Stimulated activated CD4-positive, alpha-beta T cell treated with anti-CD3 and anti-CD28 coated beads, TNF-alpha, amount 100 ng/mL, for 1 hour (primary cell): ENCODE measurements at places on chromosomes 1 and 21.
A peak's percentile ranks its signal among the peaks of the same experiment; 100 is the strongest.

GRCh38 chr1:217718873-217719272, 87.7 kb downstream of the SPATA17 start:
- DNase-seq, result no peak

DNA sequence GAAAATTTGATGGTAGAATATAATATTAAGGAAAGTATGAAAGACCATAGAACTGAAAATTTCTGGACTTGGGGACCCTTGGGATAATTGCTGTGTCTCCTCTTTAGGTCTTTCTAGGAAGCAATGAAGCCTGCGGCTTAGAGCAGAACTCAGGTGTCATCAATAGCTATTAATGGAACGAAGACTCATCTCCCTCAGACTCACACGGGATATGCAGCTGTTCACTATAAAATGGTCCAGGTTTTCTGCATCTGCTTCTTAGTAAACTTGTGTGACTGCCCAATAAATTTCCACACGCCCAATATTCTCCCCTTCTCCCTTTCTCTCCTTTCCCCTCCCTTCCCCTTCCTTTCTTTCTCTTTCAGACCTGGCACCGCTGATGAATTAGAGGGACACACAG, 392.5 kb downstream of the HLX start:
- DNase-seq, result no peak

DNA sequence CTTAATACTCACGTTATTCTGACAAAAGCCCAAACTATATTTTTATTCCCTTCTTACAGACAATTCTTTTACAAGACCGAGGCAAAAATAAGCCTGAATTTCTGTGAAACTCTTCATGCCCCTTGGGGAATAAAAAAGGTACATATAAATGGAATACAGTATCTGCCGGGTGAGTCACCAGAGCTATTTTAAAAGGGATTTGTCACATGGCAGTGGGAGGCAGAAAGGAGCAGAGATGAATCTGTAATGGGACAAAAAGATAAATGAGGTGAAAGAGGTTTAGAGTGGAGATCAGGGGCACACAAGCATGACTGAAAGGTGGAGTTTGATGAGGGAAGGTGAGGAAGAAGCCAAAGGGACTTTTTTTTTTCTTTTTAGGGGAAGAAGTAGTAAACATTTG, 8.8 kb downstream of the XCL1 start:
- no peak for DNase-seq

DNA sequence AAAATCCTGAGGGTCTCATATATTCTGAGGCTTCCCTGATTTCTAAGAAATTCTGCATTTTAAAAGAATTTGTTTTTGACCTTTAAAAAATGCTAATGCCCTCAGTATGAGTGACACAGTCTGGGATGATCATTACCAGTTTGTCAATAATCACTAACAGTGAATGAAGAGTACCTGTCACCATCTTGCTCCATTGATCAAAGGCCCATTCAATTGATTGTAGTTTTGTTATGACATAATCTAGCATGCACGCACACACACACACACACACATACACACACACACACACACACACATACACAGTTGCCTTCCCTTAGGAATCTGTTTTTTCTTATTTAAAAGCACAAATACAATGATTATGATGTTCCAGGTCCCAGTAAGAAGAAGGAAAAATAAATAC, 250.4 kb downstream of the NFIA start:
- DNase-seq, result no peak

GRCh38 chr1:41557751-41558455, 73.4 kb upstream of the EDN2 start:
- DNase-seq, result no peak

DNA sequence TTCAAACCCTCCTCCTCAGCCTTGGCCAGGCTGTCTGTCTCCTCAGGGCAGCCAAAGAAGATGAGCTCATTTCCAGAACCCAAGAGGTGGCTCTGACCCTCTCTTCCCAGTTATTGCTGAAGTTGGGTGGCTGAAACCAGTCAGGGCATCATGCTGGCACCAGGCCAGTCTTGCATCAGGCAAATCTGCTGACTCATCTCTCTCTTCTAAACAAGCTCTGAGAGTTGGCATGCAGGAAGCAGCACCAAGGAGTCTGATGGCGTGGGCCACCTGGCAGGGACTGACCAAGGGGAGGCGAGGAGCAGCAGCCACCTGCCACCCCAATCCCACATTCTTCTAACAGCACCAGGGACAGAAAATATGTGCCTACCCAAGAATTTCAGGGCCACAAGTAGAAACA, 104.8 kb upstream of the ATP1A1 start:
- DNase-seq, result no peak

GRCh38 chr1:43427524-43427923, 26.2 kb downstream of the HYI start:
- DNase-seq, result no peak

DNA sequence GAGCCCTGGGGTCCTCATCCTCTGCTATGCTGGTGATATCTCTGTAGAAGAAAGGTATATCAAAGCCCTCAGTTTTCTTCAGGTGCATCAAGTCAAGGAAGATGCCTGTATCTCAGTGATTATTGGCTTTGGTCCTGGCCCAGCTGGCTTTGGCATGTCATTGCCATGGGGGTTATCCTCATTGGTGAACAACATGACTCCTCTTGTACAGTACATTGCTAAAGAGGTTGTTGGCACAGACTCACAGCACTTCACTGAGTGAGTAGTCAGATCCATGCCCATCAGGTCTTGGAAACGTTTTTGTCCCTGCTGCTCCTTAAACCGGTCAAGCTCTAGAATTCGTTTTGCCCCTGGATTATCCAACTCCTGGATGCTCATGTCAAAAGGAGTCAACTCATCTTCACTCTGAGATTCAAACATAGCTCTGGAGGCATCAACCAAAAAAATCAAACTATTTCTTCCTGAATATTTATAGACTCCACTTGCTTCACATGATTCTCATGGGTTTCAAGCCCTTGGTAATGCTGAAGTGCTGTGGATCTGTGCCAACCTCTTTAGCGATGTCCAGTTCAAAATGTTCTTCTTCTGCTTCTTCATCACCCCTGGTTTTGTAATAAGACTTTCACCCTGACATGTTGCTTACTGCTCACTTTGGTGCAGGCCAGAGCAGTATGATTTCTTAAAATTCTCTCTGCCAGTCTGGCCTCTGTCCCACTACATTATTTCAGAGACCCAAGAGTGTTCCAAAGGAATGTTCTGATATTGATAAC, 43.0 kb upstream of the RAB3GAP2 start:
- DNase-seq, result no peak

DNA sequence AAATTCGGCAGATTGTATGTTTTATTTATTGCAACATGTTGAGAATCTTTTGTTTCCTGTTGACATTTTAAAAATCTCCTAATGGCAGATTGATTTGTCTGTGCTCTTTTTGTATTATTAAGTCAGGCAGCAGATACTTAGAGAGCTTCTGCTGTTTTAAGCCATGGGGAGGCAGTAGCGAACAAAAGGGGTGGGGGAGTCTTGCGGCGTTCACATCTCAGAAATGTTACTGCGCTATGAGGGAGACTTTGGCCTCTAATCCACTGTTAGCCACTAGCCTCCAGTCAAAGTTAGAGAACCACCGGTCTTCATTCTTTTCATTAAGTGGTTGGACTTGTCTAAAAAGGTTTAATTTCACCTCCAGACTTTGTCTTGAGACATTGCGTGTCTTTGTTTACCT, 93.6 kb downstream of the DYRK1A start:
- DNase-seq, result no peak

DNA sequence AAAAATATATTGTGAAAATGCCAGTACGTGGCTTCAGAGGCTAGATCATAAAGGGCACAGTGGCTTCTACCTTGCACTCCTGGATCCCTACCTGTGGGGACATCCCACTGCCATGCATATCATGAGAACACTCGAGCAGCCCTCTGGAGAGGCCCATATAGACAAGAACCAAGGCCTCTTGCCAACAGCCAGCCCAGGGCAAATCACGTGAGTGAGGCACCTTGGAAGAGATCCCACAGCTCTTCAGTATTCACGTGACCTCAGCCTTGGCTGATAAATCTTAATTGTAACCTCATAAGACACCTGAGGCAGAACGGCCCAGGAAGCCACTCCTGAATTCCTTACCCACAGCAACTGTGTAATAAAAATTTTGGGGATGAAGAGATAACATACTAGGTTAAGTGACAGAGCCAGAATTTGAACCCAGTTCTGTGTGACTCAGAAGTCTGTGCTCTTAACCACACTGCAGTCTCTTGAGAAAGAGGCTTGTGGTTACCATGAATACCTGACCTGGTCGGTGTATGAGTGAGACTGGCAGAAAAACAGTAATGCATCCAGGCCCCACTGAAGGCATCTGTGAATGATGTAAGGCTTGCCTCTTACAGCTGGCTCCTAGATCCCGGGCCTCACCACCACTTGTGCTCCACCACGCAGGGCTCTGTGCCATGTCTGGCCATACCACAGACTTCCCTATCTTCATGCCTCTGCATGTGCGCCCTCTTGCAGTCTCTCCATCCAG, 6.9 kb upstream of the A3GALT2 start:
- DNase-seq, result no peak

GRCh38 chr21:38879912-38880576, 74.3 kb downstream of the ETS2 start:
- no peak for DNase-seq

GRCh38 chr1:203512848-203513584, 19.1 kb downstream of the OPTC start:
- peak; percentile 9 for DNase-seq

- no peak for DNase-seq
These were observed 21.6 kb upstream of the POFUT2 start for GRCh38 chr21:45309069-45309986.

DNA sequence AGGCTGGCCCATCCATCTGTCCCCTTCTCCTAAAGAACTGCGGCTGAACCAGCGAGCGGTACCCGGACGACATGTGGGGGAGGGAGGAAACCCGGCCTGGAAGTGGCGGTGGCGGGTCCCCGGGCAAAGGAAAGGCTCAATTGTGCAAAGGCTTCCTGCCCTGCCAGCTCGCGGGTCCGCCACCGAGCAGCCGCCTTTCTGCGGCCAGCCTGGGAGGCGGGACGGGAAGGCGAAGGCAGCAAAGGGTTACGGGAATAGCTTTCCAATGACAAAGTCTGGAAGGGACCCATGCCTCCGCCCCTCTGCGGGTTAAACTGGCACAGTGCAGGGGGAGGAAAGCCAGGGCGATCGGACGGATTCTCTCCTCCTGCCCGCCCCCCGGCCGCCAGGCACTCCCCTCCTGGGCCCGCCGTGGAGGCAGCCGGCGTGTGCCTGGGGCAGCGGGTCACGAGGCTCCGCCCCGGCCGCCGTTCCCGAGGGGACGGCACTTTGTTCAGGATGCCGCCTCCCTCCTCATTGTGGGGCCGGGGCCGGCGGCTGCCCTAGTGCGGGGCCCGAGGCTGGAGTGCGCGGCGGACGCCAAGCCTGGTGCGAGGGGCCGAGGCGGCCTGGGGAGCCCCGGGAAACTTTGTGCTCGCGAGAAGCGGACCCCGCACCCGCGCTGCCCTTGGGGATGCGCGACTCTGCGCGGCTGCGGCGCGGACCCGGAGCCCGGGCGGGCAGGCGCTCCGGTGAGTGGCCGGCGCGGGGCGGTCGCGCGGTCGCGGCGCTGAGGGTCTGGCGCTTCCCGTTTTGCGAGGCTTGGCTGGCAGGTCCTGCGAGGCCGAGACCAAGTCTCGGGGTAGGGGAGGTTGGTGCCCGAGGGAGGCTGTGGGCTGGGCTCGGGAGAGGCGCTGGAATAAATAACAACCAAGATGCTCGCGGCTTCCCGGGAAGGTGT, at the start of gene NAV1:
Gene NAV1, plus strand, starts transcription at position 516 of the 940 bp plus-strand sequence. CDS start 83,758 bp downstream, outside the sequence.
- DNase-seq, result no peak

DNA sequence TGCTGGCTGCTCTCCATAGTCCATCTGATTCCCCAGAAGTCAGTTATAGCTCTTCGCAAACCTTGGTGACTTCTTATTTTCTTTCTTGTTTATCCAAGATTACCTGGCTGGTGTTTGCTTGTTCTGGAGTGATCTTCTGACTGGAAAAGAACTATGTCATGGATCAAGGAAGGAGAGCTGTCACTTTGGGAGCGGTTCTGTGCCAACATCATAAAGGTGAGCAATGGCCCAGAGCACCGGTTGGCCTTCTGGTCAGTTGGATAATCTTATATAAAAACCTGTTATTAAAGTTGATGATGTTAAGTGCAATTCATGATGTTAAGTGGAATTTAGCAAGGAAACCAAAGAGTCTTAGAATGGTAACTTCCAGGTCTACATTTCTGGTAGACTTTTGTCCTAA, 672 bp downstream of the DHDDS start:
- no peak for DNase-seq

- DNase-seq, result no peak
These were observed 30.4 kb downstream of the ATP2B4 start for GRCh38 chr1:203656796-203657747.

DNA sequence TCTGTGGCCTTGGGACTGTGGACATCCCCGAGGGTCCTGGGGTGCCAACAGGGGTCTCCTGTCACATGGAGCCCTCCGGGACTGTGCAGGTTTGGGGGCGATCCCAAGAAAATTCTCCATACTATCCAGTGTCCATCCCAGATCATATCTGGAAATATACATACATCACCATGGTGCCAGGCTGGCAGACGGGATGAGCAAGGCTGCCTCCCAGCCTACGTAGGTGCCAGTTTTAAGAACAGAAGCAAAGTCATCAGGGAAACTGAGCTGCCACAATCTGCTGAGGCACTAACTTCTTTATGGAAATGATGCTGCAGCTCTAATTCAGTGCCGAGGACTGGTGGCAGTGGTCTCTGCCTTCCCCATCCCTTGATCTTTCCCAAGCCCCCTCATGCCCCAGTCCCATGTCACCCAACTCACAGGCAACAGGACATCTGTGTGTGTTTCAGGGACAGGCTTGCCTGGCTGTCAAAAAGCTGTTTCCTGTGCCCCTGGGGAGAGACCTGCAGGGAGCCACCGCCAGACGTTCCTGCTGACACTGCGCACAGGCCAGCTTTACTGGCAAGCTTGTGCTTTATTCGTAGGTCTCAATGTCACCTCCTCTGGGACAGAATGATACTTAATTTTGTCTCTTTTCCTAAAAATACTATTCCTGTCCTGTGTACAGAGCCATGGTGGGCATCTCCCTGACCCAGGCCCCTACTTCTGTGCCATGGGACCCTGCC, 15.5 kb downstream of the TEX35 start:
- no peak for DNase-seq

DNA sequence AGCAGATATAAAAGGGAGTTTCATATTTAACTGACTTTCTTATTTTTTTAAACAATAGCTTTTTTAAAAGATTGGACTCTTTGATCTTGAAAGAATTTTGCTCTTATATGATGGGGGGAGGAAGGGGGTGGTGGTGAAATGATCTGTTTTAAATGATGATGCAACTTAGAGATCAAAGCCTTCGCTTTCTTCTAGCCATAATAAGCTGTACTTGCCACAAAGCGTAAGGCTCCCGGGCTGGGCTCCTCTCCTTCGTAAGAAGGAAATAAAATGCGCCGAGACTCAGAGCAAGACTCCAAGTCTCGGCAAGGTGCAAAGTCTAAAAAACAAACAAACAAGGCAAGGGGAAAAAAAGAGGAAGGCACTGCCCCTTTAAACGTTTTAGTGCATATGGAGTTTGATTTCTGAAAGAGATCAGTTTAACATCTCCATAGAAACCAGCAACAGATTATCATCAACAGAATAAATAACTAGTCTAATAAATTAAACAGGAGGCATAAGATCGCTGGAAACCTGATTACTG, 3.3 kb downstream of the CASZ1 start:
- no peak for DNase-seq

GRCh38 chr1:194372266-194372665, 1185.9 kb upstream of the B3GALT2 start:
- no peak for DNase-seq
